G401 (cell line): ENCODE measurements at places on chromosomes 11 and 22. TPM values are rescaled to one million over a fixed set of nuclear protein-coding genes. Genes with fewer than 3 reads are reported as not detected.

- peak; percentile 60 for DNase-seq
Observed at GRCh38 chr11:35619116-35619854, 1.0 kb downstream of the FJX1 start.

CRYBB2 gene
- 0.86 TPM in 1 of 2 replicates, not detected in the other for total RNA-seq

CBLIF gene
- not detected in 2 replicates for total RNA-seq

DNA sequence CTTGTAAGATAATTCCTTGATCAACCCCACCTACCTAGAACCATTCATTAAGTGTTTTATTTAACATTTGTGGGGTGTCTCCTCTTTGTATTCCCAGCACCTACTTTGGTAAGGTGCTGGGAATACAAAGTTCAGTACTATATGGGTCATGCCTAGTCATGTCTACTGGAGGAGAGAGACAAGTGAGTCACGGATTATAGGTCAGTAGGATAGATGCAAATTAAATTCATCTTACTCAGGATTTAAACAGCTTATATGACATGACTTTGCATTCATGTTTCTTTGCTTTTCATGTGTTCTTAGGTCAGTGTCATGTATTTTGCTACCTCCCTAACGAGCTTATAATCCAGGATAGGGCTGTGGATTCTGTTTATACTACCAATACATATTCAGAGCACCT is 3.4 kb upstream of the FADS1 start:
- DNase-seq = no peak

- DNase-seq = no peak
Observed at GRCh38 chr11:12673601-12673923, 659 bp upstream of the TEAD1 start.
